CD4-positive, alpha-beta memory T cell (primary cell): ENCODE measurements at places on chromosomes 5 and 9.

DNA sequence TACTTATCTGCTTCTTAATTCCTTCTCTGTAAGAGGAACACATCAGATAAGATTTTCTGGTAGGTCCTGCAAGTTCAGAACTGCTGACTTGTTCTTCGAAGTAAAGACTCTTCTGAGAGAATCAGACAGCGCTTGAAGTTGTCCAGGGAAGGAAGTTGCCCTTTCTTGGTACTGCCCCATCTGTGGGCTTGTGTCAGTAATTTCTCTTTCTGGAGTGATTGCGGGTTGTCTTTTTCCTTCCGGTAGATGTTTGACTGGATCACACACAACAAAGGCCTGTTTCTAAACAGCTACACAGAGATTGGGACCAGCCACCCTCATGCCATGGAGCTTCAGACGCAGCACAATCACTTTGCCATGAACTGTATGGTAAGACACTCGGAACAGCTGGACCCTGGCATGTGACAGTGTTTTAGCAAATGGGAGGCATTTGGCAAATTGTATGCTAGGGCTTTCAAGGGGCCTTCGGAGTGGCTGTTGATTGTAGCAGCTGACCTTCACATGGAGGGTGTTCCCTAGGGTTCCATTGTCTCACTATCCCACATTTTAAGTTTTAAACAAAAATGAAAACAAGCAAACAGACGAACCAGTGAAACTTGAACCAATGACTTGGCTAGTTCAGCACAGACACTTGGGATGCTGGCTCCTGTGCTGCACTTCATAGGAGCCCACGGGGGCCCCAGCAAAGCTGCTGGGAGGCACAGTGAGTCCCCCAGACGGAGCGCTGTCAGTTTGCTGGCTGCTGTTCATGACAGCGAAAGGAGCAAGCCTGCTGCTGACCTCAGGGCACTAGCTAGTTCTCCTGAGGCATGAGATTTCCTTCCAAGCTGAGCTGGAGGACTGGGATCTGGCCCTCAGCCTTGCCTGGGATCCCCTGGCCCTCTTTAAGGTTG is 149.9 kb downstream of the TRIO start:
- no peak for DNase-seq

GRCh38 chr9:93818827-93819472 is 136.2 kb downstream of the BARX1 start:
- DNase-seq = no peak

GRCh38 chr5:171693412-171693811 is 92.2 kb upstream of the SMIM23 start:
- no peak for DNase-seq

DNA sequence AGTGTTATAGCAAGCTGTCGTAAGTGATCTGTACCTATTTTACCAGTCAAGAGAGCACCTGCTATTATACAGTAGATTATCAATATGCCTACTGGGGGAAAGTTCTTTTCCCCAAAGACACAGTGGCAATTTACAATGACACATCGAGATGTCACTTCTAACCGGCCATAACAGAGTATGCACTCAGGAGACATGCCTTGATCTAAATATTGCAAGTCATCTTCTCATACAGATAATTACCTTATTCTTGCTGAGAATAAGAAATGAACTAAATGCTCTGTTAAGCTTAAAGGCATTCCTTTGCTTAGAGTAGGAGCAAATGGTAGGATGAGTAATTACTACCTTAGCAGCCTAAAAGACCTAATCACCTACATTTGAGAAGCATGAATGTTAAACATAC is 71.6 kb downstream of the PKD2L2 start:
- DNase-seq = no peak

DNA sequence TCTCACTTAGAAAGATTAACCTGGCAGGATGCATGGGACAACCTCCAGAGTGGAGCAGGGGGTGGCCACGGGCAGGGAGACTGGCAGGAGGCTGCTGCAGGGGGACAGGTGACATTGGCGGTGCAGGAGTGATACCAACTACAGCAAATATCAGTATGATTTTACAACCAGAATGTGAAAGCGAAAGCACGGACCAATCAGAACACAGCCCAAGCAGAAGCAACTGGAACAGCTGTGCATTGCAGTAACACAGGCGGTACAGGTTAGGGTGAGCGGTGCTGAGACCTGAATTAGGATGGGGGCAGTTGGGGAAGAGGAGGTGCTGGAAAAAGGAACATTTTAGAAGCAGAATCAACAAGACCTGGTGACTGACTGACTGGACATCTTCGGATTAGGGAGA is 29.3 kb downstream of the POLR1E start:
- no peak for DNase-seq

DNA sequence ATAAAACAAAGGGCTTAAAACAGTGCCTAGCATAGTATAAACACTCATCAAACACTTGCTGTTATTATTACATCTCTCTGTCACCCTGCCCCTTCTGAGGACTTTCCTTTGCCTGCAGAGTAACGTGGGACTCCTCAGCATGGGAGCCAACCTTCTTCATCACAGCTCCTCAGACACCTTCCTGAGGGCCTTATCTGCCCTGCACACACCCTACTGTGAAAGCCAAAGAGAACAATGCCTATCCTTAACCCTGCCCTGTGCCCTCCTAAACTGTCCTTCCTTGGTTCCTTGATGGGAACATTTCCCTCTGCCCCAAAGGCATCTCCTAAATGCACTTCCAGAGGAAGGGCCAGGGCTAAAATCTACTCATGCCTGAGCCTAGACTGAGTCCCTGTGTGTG is 20.6 kb upstream of the HAND1 start:
- no peak for DNase-seq

DNA sequence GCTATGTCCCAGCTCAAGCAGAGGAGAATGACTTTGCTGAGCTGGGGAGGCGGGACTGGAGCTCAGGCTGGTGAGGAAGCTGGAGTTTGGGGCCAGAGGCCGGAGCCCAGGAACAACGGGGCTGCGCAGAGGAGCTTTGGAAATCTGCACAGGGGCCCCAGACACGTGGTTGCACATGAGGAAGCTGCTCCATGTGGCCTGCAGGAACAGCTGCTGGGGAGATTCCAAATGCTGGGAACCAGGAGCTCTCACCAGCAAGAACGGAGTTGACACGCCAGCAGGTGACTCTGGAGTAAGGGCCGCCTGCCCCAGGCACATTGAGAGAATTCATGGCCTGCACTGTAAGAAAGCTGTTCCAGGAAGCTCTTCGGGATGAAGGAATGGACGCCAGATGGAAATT is 91.0 kb downstream of the OLFM1 start:
- no peak for DNase-seq

DNA sequence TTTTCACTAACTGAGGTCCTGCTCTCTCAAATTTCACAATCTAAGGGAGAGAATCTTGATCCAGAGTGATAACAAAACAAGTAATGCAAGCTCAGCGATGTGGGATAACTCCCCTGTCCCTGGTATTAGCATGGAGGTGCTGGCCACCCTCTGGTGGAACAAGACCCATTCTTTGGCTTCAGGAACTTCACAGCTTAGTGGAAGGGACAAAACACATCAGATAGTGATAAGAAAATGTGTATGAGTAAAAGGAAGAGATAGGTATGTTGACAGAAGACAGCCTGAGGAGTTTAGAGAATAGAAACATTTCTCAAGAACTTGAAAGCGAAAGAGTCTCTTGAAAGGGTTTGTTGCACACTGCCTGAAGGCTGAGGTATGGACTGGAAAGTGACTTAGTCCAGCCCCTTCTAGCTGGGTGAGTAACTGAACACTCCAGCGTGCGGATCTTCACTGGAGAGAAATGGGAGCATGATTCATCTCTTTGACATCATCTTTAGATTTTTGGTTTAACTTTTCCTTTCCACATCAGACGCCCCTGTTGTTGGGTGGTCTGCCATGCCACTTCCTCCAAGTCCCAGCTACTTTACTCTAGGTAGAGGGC is 25.4 kb upstream of the ZSWIM6 start:
- DNase-seq = no peak

- no peak for DNase-seq
These were observed 11.0 kb downstream of the DEPDC1B start for GRCh38 chr5:60688980-60689379.

DNA sequence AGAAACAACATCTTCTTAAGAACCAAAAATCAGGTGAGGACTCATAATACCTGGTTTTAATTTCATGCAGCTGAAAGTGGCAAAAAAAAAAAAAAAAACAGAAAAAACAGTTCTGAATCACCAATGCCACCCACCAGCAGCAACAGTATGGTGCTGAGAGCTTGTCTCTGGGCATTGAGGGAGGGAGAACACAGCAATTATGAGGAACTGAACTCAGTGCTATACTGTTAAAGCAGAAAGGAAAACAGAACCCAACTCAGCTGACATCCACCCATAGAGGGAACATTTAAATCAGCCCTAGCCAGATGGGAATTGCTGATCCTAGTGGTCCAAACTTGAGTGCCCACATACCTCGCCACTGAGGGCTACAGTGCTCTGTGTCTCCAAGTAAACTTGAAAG is 657.9 kb downstream of the ACTL7B start:
- DNase-seq = no peak

GRCh38 chr5:170495825-170496661 is 7.8 kb upstream of the KCNIP1 start:
- DNase-seq = no peak

DNA sequence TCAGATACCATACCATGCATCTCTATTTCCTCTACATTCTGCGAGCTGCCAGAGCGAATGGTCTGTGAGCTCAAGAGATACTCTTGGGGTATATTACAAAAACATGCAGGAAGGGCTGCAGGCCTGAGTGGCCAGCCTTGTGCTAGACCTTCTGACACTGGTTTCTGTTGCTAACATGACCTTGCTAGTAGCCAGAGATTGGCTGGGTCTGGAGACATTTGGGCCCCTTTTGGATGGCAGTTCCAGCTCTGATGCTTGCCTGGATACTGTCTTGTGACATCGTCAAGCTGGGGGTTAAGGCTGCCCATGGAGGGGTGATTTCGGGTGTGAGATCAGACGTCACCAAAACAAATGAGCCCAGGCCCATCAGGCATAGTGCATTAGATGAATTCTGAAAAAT is 56.1 kb upstream of the FSTL4 start:
- no peak for DNase-seq

GRCh38 chr9:98848450-98849149 is 41.1 kb downstream of the GALNT12 start:
- DNase-seq = peak; percentile 58

DNA sequence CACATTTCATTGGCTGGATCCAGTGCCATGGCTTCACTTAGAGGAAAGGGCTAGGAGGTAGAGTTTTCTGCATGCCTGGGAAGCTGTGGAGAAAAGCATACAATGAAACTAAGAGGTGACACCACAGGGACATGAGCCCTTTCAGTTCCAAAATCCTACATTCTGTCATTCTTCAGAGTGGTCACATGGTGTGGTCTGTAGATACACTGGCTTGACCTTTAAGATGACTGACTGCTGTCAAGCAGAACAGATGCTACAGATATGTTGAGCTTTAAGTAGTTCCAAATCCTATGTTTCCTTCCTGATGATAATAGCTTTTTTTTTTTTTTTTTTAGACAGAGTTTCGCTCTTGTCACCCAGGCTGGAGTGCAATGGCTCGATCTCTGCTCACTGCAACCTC is 26.2 kb downstream of the DMRT3 start:
- DNase-seq = no peak

- DNase-seq = peak; percentile 62
These were observed at the start of gene IL6ST for GRCh38 chr5:55994495-55994997. Gene IL6ST (minus strand): TSS chr5:55994963. CDS start chr5:55976278, 18,685 bp downstream.

GRCh38 chr5:173454361-173454735 is 126.1 kb upstream of the STC2 start:
- DNase-seq = no peak

DNA sequence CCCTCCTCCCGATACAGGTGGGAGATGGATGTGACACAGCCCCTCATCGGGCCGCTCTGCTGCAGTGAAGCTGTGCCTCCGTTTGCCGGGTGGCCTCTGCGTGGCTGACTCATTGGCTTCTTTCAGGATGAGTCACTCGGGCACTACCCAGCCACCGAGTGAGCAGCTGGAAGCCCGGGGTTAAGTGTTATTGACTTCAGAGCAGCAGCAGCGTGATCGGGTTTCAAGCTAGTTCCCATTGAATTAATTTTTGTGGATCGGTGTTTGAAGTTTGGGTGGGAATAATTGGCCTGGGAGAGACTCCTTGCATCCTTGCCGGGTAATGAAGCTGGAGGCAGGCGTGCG is 266.4 kb upstream of the IRX4 start:
- no peak for DNase-seq

GRCh38 chr9:120443489-120443888 is 136.5 kb downstream of the CDK5RAP2 start:
- no peak for DNase-seq

- DNase-seq = no peak
These were observed 38.6 kb downstream of the AMBP start for GRCh38 chr9:114039484-114039883.

DNA sequence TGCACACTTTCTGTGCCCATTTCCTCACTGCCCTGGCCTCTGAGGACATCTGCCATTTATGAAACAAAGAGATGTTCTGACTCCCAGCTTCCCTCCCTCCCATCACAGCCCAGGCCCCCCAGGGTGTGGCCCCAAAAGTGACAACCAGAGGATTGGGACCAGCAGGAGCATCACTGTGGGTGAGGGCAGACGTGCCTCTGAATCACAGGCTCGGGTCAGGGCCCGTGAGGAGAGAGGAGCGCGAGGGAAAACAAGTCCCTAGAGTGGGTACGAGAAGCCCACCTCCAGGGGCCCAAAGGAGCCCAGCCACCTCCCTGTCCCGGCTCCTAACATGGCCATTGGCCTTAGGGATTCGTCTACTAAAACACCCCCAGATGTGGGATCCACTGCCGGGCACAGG is 138.0 kb upstream of the FSTL4 start:
- no peak for DNase-seq

DNA sequence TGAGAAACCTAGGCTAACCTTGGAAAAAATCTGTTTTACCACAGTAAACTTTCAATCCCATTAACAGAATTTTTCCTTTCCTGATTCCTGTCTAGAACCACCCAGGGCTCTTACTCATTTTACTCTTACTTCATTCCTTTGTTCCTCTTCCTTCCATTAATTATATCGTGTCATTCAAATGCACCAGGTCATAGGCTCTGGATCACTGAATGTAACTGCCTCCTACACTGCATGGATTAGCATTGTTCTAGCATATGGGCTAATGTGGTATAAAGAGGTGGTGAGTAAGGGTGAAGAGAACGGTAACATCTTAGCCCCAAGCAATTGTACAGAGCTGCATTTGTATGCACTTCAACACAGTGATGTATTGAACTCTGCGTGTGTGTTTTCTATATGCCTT is 49.5 kb upstream of the SPINK5 start:
- DNase-seq = no peak

GRCh38 chr5:139494256-139494655 is 11.7 kb upstream of the STING1 start:
- no peak for DNase-seq
